ENCODE measurements at places on chromosomes 5 and 9. TPM values are rescaled to one million over a fixed set of nuclear protein-coding genes. Genes with fewer than 3 reads are reported as not detected.

CDH9 gene
- not detected for total RNA-seq

TNC gene
- 24.8 TPM for total RNA-seq

SH2D3C gene
- total RNA-seq, result not detected

CCIN gene
- total RNA-seq, result 0.71 TPM

DMXL1 gene
- 10.8 TPM for total RNA-seq

MORN5 gene
- not detected for total RNA-seq

PPP1R2B gene
- not detected for total RNA-seq

C9orf153 gene
- not detected for total RNA-seq

SELENOP gene
- total RNA-seq, result 62.8 TPM

COMMD10 gene
- 26.5 TPM for total RNA-seq

SOHLH1 gene
- not detected for total RNA-seq

OR1J2 gene
- total RNA-seq, result not detected
